ENCODE measurements at places on chromosomes 6 and 20.
A peak's percentile ranks its signal among the peaks of the same experiment; 100 is the strongest.

GRCh38 chr20:34676642-34677373 is at the start of gene PIGU:
Gene PIGU (minus strand): TSS chr20:34677092. CDS start chr20:34677085, 7 bp downstream.
- peak; percentile 96 for DNase-seq

DNA sequence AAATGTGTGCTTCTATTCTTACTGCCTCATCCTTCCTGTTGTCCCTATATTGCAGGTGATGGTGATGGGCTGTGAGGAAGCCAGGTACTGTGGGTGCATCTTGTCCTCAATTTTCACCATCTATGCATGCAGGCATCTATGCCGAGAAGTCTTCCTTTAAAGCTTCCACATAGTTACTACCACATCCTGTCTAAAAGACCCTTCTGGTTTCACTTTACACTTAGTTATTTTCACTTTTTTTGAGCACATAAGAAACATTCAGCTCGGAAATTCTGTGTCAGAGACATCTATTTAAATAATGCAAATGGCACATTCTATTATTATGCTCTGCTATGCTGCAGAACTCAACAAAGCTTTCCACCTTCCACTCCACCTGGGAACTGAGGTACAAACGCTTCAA is 28.2 kb upstream of the FABP7 start:
- no peak for DNase-seq

DNA sequence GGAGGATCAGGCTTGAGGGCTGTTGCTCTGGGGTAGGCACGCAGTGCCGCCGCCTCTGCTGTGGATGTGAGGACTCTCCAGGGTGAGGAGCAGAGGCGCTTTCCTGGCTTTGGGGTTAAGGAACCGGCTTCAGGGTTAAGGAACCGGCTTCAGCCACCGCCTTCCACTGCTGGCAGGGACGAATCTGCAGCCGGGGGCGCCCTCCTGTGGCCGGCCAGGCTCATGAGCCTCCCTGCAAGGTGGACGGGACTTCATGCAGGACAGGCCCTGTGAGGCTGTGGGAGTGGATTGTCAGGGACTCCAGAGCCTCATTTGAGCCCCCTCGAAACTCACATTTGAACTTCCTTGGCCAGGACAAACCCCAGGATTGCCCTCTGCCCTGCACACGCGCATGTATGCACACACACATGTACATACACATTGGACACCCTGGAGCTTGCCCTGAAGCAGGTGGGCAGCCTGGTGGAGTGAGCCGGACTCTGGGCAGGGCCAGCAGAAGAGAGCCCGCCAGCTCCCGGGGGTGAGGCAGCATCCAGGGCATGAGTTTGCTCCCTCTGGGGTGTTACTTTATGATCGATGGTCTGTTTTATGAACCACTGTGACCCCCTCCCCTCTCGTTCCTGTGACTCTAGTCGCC is 146.9 kb downstream of the PHACTR3 start:
- DNase-seq: peak; percentile 34

GRCh38 chr6:104218116-104218515 is 641.6 kb downstream of the HACE1 start:
- DNase-seq: no peak

- DNase-seq: no peak
Measured at GRCh38 chr6:82906951-82907350, 158.7 kb downstream of the UBE3D start.

GRCh38 chr6:94350833-94351232 is 931.5 kb upstream of the EPHA7 start:
- DNase-seq: no peak

GRCh38 chr6:128487746-128488145 is 32.7 kb downstream of the PTPRK start:
- DNase-seq: no peak

GRCh38 chr20:34377072-34377847 is 14.2 kb downstream of the ITCH start:
- no peak for DNase-seq

GRCh38 chr6:5511954-5512353 is 250.6 kb downstream of the FARS2 start:
- DNase-seq: no peak

DNA sequence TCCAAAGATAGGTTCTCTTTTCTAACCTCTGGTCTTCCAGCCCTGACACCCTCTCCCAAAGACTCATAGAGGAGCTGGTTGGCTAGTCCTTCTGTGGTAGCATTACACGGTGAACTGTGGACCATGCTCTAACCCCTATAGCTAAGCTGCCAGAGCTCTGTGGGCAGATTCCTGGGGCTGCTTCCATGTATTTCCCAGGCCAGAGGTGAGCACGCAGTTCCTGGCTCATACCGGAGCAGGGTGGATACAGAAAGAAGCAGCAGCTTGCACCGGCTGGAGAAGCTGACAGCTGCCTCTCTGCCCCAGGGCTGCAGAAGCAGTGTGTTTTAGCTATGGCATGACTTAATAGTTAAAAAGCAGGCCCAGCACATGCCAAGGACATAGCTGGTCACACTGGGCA is 84.1 kb upstream of the FOXP4 start:
- no peak for DNase-seq
